Natural killer cell (primary cell): ENCODE measurements at places on chromosomes 16 and 17.

DNA sequence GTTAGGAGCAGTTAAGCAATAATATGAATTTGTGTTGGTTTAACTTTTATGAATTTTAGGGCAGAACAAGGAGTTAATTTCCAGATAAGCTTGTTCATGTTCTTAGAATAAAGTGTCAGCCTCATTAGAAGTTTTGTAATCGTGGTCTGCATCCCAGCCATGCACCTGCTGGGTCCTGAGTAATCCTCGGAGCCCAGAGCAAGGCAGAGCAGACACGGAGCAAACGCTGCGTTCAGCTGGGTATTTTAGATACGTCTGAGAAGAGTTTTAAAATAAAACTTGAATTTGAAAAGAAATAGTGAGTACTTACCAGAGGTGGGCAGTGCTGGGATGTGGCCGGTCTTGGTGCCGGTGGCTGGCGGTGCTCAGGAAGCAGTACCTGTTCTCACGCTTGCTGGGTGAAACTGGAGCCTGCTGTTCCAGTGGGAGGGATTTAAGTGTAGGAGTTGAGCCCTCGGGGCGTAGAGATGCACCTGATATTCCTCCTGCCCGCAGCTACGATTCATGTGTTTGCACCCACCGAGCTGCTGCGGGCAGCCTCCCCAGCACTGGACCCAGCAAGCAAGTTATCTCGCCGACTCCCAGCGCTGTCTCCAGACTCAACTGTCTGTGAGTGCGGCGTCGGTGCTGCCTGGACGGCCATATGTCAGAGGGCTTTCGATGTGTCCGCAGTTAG lies at the start of gene ZNF750:
Gene ZNF750, minus strand, starts transcription at position 406 of the 676 bp plus-strand sequence. CDS start 7,568 bp downstream, outside the sequence.
- DNase-seq: no peak

DNA sequence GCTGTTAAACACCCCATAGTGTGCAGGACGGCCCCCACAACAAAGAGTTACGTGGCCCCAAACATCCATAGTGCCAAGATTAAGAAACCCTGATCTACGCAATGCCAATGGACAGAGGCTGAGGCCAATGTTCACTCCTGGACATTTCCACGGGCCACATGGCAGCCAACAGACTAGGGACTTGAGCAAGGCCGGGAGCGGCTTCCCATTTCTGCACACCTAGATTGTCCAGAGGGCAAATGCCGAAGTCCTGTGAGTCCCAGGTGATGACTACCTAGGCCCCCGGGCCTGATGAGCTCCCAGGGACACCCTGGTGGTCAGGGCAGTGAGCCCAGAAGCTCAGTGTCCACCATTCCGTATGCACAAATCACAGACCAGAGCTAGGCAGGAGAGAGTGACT lies 95.5 kb downstream of the AMFR start:
- no peak for DNase-seq

DNA sequence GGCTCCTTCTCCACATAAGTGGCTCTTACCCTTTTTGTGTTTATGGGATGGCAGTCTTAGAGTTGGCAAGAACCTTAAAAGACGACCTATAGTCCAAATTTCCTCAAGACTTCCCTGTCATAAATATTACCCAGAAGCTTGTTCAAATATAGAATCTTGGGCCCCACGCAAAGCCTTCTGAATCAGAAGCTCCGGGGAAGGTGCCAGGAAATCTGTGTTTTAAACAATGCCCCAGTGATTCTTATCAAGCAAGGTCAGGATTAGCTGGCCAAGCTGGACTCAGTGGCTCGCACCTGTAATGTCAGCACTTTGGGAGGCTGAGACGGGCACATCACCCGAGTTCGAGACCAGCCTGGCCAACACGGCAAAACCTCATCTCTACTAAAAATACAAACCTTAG lies 85.7 kb downstream of the TIMM22 start:
- no peak for DNase-seq

DNA sequence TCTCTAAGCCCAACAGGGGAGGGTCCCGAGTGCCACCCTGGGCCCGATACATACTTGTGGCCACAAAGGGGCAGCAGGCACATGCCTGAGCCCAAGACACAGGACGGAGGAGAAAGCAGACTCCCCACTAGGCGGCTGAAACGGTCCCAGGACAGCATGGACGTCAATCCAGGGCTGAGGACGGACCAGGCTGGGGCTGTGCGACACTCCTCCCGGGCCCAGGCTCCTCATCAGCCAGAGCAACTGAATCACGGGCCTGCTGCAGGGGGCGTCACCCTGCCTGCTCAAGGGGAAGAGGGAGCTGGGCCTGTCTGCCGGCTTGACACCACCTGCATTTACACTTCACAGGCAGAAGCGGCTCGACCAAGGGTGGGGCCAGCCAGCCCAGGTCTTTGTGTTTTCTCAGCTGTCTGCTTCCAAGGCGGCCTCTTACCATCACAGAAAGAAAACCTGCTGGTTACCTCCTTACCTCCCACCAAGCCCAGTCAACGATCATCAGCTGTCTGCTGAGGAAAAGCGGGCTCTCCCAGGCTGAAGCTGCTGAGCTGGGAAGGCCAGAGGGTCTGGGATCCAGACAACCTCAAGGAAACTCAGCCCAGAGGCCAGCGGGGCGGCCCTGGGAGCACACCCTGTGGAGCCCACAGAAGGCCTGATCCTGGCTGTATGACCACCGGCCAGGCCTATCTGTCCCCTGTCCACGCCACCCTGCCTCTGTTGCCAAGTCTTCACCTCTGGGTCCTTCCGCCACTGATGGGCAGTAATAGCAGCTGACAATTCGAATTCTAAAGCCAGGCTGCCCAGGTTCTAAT lies 26.4 kb downstream of the KIFC3 start:
- DNase-seq: no peak

GRCh38 chr16:69095193-69095592 lies 10.3 kb upstream of the HAS3 start:
- DNase-seq: no peak

GRCh38 chr16:10123141-10123540 lies 59.1 kb downstream of the GRIN2A start:
- DNase-seq: no peak

- no peak for DNase-seq
Observed at GRCh38 chr16:90053902-90054500, 23.1 kb downstream of the PRDM7 start.

- no peak for DNase-seq
Observed at GRCh38 chr16:89561142-89561883, 831 bp downstream of the RPL13 start.

DNA sequence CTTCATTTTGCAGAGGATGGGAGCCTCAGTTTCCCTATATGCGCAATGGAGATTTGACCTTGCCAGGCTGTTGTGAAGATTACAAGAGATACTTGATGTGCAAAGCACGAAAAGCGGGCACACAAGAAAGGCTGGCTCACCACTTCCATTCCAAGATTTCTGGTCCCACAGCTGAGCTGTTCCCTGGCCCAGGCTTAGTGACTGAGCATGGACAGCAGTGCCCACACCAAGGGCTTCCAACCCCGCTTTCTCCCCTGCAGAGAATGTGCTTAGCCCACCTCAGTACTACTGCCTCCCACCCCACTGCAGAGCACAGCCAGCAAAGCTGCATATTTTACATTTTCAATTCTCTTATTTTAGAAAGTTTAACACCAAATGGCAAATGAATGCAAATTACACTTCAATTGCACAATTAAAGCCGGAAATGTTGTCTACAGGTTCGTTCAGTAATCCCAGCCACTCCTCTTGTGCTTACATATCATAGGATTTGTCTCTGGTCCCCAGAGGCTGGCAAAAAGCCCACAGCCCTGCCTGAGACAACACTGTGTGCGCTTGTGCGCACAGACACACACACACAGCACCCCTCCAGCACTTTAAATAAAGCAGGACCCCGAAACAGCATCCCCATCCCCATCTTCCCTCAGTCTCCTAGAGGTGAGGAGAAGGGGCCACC lies 51.8 kb downstream of the VAC14 start:
- DNase-seq: no peak

DNA sequence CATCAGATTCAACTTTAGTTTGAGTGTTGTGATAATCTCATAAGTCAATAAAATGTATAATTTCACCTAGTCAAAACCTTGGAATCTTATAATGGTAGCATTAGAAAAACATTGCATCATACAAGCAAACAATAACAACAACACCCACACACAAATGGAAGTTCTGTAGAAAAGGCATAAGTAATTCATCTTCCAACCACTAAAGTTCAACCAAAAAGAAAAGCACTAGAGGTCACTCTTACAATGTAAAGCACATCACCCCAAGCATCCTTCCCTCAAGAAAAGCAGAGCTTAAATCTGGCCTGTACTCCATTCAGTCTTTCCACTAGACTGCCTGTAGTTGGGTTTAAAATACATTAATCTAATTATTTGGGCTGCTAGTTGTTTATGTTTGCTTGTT lies 1.8 kb downstream of the CNTNAP4 start:
- DNase-seq: no peak

DNA sequence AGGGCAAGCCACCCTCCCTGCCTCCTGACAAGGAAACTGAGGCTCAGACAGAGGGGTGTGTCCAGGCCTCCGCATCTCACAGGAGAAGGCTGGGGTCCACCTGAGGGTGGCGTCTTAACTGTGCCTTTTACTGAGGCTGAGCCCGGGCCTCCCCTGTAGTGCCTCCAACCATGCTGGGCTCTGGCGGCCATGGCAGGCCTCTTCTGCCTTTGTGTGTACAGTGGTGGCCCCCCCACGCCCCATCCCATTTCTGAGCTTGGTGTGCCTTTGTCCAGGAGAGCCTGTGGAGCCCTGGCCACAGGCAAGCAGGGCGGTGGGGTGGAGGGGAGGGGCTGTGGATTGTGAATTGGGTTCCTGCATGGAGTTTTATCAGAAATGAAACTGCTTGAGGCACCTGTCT lies 31.2 kb downstream of the MGRN1 start:
- no peak for DNase-seq

DNA sequence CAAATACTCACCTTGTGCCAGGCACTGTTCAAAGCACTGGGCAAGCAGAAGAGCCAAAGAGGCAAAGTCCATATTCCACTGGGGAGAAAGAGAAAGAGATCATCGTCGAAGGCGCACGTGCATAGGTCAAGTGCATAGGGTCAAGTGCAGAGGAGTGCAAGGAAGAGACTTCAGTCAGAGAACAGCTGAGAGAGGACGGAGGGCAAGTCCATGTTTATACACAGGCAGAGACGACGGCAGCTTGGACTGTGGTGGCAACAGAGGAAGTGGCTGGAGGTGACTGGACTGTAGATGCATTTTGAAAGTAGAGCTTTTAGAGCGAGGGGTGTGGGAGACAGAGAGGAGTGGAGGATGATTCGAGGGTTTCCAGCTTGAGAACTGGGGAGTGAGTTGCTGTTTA lies 74.7 kb upstream of the SDK2 start:
- DNase-seq: no peak

DNA sequence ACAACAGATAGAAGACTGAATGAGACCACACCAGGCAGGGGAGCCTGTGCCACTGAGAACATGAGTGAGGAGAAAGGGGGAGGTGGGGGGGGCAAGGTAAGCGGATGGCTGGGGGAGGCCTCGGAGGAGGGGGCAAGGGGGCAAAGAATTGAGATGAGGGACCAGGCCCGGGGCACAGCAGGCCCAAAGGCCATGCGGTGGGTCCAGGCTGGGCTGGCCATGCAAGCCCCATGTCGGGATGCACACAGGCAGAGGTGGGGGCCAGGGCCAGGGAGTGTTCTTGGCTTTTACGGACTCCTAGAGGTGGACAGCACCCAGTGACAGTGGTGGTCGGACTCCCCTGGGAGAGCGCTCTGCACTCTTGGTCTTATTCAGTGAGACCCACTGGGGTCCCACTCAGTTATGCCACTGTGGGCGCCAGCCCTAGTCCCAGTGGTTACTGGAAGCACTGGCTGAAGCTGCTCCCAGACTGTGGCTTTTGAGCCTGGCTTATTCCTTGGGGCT lies 4.8 kb upstream of the MTHFSD start:
- DNase-seq: no peak

- no peak for DNase-seq
Observed at GRCh38 chr17:9306086-9306485, 269.5 kb downstream of the STX8 start.

GRCh38 chr17:42577140-42577531 lies 393 bp downstream of the PSMC3IP start:
- DNase-seq: no peak

DNA sequence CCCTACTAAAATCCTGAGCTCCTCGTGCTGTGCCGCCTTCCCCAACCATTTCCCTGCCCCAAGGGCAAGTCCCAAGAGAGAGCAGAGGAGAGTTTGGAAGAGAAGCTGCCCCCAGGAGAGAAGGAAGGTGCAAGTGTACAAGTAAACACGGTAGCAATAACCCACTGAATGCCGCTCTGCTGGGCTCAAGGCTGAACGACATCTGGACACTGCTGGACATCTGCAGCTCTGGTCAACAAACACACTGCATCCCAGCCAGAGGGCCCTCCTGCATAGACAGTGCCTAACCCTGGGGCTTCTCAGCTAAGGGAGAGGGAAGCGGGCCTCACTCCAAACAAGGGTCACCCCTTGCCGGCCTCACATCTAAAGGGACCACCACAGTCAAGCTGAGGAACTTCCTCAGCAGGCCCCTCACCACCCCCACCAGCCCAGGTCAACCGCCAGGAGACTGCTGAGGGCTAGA lies 12.7 kb downstream of the JUP start:
- DNase-seq: no peak

- no peak for DNase-seq
Observed at GRCh38 chr16:57355898-57356414, 2.6 kb upstream of the CCL22 start.

GRCh38 chr17:43966276-43966675 lies 12.5 kb upstream of the PYY start:
- no peak for DNase-seq

GRCh38 chr17:27545562-27546229 lies 85.3 kb upstream of the LGALS9 start:
- DNase-seq: no peak

- DNase-seq: peak; percentile 34
Observed at GRCh38 chr16:57628008-57628781, at the start of gene ADGRG1. Gene ADGRG1, plus strand, starts transcription at chr16:57628630. Its CDS starts 21,658 bp downstream, at chr16:57650288.

DNA sequence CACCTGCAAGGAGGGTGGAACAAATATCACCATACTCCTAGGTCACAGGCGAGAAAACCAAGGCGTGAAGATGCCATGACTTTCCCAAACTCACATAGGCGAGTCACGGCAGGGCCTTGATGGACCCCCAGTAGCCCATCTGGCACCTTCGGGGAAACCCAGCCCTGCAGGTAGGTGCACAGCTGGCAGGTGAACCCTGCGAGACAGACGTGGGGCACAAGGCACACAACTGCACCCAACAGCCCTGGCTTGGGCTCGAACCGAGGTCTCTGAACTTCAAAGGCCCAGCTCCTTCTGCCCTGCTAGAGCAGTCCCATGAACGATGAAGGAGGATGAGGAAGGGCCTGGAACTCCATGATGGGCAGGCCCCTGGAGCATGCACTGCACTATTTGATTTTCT lies 77.6 kb upstream of the DNAJA2 start:
- no peak for DNase-seq

- no peak for DNase-seq
Observed at GRCh38 chr16:3857189-3858043, 23.1 kb downstream of the CREBBP start.

GRCh38 chr17:9484789-9485188 lies 90.8 kb downstream of the STX8 start:
- no peak for DNase-seq

- no peak for DNase-seq
Observed at GRCh38 chr16:56989988-56990387, 631 bp downstream of the NLRC5 start.
